Stimulated activated CD4-positive, alpha-beta T cell treated with anti-CD3 and anti-CD28 coated beads, Interleukin-15, amount 100 ng/mL, for 48 hours (primary cell): ENCODE measurements at places on chromosomes 5 and 9.

DNA sequence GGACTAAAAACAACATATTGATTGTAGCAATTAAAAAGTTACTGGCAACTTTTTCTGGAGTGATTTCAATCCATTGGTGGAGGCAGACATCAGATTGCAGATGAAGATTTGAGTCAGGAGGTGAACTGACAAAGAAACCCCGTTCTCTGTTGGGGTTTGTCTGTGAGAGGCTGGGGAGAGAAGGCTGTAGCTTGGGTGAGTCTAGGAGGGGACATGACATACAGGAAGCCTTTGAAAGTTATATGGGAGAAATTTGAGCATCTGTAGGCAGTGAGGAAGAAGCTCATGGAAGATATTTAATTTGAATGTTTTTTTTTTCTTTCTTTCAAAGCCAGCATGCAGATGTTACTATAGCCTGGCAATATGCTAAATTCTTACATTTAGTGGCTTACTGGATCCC lies 26.0 kb downstream of the KDM4C start:
- no peak for DNase-seq

- DNase-seq: no peak
Measured at GRCh38 chr5:58015175-58015574, 444.7 kb downstream of the PLK2 start.

GRCh38 chr9:97766092-97766491 lies 69.0 kb upstream of the XPA start:
- DNase-seq: no peak

GRCh38 chr9:125659954-125660353 lies 47.1 kb downstream of the MAPKAP1 start:
- peak; percentile 9 for DNase-seq

- no peak for DNase-seq
Measured at GRCh38 chr9:7103367-7103766, 345.6 kb downstream of the KDM4C start.

DNA sequence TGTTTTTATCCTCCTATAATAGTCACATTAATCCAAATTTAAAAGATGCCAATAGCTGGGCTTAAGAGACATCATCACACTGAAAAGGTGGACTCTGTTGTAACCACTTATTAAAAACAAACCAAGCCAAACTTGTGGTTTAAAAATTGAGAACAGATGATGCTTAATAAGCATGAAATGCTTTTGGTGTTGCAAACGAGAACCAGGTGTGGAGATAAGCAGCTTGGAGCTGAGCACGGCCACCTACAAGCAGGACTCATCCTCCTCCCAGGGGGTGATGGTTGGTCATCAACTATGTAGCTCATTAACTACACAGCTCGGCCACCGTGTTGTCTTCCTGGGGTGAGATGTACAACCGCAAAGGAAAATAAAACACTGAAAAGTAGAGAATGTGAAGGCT lies 154.4 kb downstream of the NPR3 start:
- DNase-seq: no peak

GRCh38 chr5:173557123-173557903 lies 59.1 kb downstream of the BOD1 start:
- DNase-seq: no peak

DNA sequence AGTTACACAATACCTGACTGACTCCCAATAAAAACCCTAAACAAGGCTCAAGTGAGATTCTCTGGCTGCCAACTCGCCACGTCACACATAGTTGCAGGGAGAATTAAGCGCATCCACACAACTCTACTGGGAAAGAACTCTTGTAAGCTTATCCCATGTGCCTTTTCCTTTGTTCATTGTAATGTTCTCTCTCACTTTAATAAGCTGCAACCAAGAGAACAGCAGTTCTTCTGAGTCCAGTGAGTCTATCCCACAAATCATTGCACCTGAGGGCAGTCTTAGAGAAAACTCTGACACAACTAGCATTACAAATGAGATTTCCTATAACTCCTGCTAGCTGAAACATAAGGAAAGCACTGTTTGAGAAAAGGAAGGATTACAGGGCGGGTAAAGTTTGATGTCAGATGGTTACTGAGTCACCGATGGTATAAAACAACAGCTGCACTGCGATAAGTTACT lies 27.4 kb downstream of the CENPK start:
- DNase-seq: no peak

- no peak for DNase-seq
Measured at GRCh38 chr9:91089405-91090129, 272.2 kb downstream of the AUH start.

DNA sequence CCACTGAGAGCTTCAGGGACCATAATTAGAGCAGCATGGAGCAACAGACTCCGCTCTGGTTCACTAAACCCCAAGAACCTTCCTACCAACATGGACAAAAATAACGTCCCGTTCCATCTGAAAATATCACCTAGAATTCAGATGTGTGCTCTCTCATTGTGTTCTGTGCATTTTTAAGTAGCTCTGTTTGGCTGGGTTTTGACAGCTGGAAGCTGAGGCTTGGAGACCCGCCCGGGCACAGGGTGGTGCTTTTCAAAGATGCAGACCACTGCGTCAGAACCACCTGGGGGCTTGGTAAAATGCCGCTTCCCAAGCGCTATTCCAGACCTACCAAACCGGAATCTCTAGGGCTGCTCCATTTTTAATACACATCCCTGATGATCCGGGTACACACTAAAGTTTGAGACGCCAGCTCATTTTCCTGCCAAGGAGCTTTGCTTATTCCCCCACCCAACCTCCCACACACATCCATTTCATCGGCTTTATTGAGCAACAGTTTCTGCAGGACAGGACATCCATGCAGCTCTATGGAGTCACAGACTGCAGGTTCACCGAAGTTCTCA lies 104.8 kb downstream of the GABBR2 start:
- DNase-seq: no peak

- no peak for DNase-seq
Measured at GRCh38 chr5:91174396-91174795, 208.7 kb downstream of the ARRDC3 start.

- DNase-seq: no peak
Measured at GRCh38 chr5:61744690-61745619, 412.9 kb downstream of the ZSWIM6 start.

- no peak for DNase-seq
Measured at GRCh38 chr9:93869088-93869487, 86.1 kb downstream of the BARX1 start.

DNA sequence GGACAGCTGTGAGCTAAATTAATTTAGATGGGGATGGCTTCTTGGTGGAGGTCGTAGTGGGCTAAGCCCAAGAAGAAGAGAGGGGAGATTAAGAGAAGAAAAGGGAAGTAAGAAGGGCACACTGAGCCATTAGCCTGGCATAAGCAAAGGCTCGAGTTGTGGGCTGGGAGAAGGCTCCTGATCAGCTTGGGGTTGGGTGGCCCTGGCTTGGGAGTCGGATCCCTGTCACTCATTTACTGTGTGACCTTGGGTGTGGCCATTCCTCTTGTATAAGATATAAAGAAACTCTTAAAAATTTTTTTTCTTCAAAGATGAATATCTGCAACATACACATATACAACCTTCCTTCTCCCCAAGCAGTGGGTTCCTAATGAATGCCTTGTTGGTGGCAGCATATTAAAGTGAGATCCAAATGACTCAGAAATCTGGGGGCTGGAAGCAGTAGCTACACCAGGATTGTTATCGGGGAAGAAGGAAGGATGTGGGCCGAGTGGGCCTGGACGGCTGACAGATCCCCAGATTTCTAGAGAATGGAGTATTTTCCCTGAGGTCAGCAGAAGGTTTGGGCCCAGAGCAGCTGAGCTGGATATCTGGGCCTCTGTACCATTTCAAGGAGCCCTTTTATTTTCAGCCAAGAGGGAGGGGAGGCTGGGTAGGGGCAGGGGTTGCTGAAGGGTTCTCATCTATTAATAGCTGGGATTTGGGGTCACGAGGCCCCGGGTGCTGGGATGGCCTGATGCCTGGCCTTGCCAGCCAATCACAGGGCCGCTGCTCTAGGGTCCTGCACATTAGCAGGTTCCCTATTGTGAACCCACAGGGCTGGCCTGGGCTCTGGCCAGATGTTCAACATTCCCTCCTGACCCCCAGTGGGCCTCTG lies 52.1 kb downstream of the PPARGC1B start:
- DNase-seq: no peak

DNA sequence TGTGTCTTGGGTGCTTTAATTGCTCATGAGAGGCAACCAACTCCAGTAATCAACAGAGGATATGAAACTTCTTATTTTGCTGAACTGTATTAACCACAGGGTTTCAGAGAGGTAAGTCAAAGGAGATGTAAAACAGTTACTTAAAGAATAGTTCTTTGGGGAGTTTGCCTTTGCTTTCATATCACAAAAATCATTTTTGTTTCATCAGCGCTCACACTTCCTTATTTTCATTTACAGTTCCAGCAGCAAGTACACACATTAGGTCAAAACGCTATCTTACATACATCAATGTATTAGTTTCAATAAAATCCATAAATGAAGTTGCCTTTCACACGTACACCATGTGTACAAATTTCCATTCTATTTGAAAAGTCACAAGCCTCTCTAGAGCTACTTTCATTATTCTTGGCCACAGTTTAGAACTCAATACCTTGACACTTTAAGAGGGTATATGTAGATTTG lies 50.1 kb downstream of the ST8SIA4 start:
- no peak for DNase-seq

GRCh38 chr5:17713301-17713700 lies 79.0 kb downstream of the TAF11L14 start:
- no peak for DNase-seq

- no peak for DNase-seq
Measured at GRCh38 chr5:154813158-154813557, 37.2 kb downstream of the FAXDC2 start.

DNA sequence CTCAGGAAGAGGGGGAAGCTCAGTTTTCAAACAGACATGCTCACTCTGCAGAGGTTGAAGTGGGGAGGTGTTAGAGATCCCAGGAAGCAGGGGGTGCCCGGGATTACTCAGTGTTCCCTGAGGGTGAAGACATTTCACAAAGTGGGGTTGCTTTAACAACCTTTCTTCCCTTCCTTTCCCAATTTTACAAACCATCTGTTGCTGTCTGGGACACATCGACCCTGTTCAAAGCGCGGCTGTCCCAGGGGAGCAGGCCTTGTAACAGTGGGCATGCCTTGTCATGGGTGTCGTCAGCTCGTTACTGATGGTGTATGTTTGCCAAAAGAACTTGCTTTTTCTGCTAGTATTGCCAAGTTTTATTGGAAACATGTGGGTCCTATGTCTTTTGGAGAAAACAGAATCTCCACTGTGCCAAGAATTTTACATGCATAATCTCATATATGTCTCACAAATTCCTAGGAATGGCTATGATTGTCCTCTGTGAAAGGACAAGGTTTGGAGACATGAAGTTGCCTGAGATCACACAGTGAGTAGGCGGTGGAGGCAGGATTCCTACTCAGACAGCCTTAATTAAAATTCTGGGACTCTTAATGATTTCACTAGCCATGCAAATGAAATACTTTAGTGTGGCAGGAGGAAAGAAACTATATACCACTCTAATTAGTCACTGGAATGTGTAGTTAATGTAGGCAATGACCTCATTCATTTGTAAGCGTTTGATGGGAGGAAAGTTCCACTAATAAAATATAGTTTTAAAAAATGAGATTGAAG lies 198.9 kb downstream of the NXNL2 start:
- DNase-seq: no peak

DNA sequence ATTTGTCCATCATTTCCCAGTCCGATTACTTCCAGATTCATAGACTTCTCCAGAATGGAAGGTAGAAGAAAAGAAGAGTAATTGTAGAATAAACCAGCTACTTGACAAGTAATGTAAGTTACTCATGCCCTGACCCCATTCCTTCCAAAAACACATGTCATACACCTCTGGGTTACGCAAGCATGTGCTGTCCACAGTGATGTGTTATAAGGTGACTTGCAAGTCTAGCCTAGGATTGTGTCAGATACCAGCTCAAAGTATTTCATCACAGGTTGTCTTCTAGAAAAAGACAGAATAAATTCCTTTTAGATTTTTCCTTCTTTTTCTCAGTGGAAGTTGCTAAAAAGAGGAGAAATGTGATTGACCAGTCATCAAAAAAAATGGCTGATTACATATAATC lies 8.0 kb upstream of the TLR4 start:
- DNase-seq: no peak

DNA sequence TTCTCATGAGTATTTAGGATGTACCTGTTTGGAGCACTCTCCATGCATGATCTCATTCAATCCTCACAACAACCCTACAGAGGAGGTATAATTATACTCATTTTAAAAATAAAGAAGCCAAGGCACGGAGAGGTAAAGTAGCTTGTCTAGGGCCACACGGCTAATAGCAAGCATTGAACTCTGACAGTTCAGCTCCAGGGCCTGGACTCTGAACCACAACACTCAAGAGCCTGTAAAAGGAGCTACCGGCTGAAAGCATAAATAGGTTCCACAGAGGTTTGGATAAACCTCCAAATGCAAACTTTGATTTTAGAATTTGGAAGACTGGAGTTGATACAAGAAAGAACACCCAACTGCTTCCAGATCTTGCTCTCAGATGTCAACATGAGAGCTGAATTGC lies 41.2 kb downstream of the ARHGEF37 start:
- DNase-seq: no peak

DNA sequence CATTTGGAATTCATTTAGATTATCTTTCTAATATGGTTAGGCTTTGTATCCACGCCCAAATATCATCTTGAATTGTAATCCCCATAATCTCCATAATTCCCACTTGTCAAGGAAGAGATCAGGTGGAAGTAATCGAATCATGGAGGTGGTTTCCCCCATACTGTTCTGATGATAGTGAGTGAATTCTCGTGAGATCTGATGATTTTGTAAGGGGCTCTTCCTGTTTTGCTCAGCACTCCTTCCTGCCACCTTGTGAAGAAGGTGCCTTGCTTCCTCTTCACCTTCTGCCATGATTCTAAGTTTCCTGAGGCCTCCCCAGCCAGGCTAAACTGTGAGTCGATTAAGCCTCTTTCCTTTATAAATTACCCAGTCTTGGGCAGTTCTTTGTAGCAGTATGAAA lies 527.5 kb upstream of the ARRDC3 start:
- DNase-seq: no peak

DNA sequence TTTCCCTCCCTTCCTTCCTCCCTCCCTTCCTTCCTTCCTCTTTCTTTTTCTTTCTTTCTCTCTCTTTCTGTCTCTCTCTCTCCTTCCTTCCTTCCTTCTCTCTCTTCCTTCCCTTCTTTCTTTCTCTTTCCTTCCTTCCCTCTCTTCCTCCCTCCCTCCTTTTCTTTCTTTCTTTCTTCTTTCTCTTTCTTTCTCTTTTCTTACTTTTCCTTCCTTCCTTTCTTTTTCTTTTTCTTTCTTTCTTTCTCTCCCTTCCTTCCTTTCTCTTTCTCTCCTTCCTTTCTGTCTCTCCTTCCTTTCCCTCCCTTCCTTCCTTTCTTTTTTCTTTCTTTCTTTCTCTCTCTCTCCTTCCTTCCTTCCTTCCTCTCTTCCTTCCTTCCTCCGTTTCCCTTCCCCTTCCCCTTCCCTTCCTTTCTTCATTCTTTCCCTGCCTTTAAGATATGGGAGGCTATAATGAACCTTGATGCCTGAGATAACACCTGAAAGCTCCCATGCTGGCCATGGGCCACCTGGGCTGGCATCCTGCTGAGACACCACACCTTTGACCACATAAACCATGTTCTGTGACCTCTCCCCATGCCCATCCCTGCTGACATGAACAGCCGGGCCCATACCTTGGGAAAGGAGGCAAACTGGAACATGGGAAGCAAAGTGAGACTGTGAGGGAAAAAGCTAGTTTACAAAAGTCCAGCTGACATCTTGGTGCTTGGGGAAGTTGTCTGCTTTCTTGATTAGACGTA lies 197.8 kb upstream of the ZNF618 start:
- DNase-seq: no peak

GRCh38 chr5:53575101-53575500 lies 14.7 kb downstream of the NDUFS4 start:
- DNase-seq: no peak

- no peak for DNase-seq
Measured at GRCh38 chr5:38591523-38591849, 35.0 kb upstream of the LIFR start.
